ENCODE measurements at places on chromosomes 2 and 18.

GRCh38 chr2:71927757-71928715, 219.6 kb downstream of the CYP26B1 start:
- peak; percentile 7 for DNase-seq

DNA sequence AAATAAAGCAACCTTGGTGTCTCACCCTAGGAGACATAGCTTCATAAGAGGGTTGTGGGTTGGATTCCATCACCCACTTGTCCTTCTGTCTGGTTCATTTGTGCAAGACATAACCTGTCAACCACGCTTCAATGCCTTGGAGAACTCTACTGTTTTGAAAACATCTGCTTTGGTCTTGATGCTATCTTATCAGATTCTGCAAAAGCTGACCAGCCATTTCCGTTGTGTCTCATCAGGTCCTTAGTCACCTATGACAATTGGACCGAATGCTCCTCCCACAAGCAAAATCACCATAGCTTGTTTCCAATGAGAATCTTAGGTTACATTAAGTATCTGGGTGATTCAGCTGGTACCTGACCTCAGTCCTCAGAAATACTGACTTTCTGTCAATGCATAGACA, 35.4 kb downstream of the STAT4 start:
- DNase-seq = no peak

DNA sequence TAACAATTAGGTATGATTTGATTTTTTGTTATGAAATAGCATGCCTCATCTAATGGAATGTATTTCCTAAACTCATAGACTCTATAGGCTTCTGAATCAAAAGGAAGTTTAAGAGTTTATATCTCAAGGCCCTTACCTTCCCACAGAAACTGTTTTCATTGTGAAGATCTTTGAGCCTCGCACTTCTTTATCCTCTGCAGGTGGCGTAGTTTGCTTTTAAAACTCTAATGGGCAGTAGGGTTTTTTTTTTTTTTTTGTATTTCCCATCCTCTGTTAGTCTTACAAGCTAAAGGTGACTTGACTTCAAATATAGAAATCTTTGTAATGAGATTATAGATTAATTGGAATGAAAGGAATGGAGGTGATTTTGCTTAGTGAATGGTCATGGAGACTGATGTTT, 28.3 kb downstream of the DYNC2LI1 start:
- no peak for DNase-seq

GRCh38 chr18:62388855-62389760, 64.0 kb downstream of the TNFRSF11A start:
- no peak for DNase-seq

DNA sequence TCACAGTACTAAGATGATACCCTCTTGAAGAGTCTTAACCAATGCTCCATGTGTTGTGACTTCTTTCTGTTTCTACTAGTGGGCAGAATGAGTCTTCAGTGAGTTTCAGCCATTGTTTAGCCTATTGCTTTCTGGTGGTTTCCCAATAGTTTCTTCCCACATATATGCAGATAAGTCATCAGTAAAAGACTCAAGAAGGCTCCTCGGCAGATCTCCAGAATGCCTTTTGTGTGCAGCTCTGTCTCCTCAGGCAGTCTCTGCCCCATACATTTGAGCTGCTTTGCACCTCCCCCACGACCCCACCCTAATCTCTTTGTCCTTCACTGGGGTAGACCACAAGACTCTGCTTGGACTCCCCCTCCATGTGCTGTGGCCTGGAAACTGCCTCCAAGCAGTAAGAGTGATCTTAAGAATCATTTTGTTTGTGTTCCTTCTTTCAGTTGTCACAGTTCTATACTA, 71.6 kb upstream of the CHRNA1 start:
- peak; percentile 14 for DNase-seq

GRCh38 chr2:42762823-42763804, 821 bp downstream of the OXER1 start:
- no peak for DNase-seq

- no peak for DNase-seq
These were observed 209.1 kb downstream of the RAD51AP2 start for GRCh38 chr2:17309181-17309580.

DNA sequence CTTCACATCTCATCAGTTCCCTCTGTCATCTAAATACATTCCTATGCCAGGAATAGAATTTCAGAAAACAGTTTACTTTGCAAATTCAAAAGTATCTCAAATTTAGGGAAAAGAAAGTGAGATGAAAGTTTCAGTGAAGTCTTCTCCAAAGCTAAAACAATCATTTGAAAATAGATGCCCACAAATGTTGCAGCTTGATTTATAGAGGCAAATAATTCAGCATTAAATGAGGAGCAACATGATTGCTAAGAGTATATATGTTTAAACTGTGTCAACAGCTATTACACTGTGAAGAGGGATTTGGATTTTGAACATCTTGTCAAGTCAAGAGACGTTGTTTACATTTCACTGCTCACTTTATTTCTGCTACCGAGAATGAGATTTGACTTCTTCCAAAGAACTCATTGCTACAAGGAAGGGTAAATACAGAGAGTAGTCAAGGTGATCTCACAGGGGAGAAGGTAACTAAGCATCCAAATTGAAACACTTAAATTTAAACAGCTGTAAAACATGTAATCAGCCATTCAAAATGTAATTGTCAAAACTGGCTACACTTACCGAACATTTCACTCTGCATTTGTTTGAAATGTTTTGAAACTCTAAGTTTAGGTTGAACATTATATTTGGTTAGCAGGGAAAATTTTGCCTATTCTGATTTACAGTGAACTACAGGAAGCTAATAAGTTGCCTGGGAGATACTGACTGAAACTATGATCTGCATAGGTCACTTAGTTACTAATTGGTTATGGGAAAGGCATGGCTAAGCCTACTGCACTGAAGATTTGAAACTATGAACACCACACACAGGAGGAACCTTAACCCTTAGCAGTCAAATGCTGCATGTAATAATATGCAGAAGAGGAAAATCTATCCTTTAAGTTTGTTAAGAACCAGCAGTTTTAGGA, 33.2 kb upstream of the GALNT3 start:
- DNase-seq = no peak

GRCh38 chr2:64987001-64987955, 1.9 kb upstream of the SLC1A4 start:
- peak; percentile 58 for DNase-seq

DNA sequence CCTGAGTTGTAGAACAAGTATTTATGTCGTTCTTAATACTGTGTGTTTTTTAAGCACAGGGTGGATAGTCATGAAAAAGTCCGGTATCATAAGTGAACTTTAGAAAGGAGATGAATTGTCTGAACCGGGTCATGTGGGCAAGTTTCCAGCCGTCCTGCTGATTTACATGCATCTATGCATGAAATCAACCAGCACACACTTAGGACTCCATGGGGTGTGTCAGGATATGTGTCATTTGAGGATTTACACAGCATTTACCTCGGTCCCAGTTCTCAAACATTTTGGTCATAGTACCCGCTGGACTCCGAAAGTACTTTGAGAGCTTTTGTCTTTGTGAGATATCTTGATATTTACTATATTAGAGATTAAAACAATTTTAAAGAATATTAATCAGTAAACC, 47.5 kb upstream of the TWSG1 start:
- no peak for DNase-seq

- no peak for DNase-seq
These were observed 239.2 kb upstream of the DOK6 start for GRCh38 chr18:69161383-69162028.

GRCh38 chr18:50143886-50144285, 51.1 kb downstream of the MYO5B start:
- no peak for DNase-seq

DNA sequence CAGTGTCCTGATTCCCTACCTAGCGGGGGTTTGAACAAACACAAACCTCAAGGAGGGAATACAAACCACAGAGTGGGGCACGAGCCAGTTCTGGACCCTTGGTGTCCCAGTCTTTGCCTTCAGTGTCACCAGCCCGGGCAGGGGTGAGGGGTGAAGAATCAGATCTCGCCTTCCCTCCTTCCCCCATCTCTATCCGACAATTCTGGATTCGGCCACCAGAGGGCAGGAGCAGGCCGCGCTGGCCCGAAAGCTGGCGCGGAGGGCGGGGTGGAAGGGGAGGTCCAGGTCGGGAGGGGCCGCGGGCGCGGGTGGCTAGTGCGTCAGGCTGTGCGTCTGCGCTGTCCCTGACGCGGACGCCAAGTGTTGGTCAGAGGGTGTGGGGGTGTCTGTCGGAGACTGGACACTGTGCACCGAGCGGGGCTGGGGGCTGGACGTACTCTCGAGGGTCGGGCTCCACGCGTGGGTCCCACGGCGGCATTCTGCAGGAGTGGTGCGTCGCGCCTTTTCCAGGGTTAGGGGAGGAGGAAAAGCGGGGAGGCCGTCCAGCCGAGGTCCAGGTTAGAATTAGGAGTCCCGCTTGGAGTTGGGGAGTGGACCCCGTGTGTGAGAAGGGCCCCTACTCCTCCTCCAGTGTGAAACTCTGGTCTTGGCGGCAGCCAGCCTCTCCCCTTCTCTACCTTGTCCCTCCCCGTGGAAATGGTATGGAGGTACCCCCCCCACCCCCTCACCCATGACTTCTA, 2.9 kb upstream of the CRYBA2 start:
- DNase-seq = peak; percentile 88

GRCh38 chr18:44033144-44033701, 647.5 kb upstream of the SETBP1 start:
- no peak for DNase-seq

- no peak for DNase-seq
These were observed 13.5 kb upstream of the IGFBP2 start for GRCh38 chr2:216619411-216620393.

DNA sequence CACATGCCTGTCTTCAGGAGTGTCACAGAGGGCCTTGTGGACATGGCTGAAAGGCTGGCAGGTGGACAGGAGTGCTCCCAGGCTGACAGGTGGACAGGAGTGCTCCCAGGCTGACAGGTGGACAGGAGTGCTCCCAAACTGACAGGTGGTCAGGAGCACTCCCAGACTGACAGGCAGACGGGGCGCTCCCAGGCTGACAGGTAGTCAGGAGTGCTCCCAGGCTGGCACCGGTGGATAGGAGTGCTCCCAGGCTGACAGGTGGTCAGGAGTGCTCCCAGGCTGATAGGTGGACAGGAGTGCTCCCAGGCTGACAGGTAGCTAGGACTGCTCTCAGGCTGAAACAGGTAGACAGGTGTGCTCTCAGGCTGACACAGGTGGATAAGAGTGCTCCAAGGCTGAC, 16.6 kb downstream of the ANO7 start:
- DNase-seq = no peak

- DNase-seq = no peak
These were observed 367.0 kb downstream of the RND3 start for GRCh38 chr2:150120326-150120955.

- no peak for DNase-seq
These were observed 1.1 kb upstream of the LINC00305 start for GRCh38 chr18:64149916-64150438.

GRCh38 chr2:165871025-165871424, 77.0 kb upstream of the GALNT3 start:
- no peak for DNase-seq

DNA sequence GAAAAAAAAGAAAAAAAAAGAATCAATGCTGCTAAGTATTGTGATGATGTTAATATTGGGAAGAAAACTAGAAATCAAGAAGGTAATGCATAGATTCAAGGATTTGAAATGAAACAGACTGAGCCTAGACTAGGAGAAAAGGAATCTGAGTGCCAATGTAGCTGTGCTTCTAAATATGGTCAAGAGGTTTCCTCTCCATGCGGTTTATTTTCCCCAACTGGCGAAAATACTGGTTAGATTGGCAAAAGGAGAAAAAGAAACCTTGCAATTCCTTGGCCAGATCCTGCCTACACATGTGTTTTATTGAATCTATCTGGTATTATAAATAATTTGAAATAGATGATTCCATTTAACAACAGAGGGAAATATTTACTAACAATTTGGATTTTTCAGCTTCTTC, 5.7 kb downstream of the SCN3A start:
- no peak for DNase-seq

DNA sequence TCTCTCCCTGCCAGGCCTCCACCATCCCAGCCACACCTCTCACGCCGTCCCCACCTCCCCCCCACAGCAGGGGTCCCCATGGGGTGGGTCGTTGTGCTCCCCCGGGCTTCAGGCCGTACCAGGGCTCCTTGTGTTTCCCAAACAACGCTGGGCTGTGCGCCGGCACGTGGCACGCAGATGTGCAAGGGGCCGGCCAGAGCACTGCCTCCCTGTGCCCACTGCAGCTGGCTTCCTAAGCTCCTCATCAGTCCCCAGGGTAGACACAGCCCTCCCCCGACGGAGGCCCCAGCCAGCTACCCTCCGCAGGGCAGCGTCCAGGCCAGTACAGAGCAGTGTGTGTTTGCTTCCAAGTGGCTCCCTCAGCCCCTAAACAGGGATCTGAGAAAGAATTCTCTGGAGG, 34.0 kb downstream of the BIN1 start:
- DNase-seq = no peak

DNA sequence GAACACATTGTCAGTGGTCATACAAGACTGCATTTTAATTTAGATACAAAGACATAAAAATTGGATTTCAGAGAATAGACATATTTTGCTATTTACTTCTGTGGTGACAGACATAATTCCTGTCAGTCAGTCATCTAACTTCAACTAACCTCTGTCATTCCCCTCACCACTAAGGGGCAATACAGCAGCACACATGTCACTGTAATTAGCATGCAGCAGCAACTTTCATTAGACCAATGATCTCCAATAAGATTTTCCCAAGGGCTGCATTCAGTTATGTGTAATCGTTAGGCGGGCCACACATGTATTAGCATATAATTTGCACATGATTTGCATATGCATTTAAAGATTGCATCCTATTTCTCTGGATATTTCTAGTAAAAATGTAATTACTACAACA, 624.5 kb downstream of the NR4A2 start:
- DNase-seq = no peak

DNA sequence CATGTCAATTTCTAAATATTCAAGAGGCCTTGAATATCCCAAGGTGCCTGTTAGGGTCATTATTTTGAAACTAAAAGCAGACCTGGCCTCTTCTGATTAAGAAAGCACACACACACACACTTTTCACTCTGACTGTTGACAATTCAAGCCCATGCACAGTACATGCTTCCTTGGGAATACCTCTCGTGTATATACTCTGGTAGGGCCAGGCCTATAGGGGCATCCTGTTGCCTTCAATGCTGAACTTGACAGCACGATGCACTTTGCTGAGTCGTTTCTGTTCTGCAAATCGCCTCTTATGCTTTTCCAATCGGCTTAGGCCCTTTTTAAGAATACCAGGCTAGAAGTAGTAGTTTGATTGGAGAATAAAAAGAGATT, 40.6 kb downstream of the IWS1 start:
- no peak for DNase-seq

DNA sequence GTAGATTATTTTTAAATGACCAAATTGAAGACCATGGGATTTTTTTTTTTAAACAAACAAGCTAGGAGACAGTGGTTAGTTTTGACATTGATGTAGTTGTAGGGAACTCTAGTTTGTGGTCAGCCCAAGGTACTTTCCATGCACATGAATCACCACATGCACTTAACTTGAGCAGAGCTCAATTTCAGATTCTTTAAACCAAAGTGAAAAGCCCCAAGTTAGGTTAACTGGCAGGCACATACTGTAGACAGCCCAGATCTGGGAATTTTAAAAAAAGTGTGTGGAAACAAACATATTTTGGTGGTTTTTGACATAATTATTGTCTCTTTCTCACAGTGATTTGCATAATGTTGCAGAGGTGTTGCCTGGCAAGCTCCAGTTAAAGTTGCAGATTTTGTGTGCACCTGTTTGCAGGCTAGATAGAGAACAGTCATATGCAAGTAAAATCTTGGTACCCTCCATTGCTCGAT, 88.4 kb downstream of the BCL2L11 start:
- DNase-seq = no peak

- no peak for DNase-seq
These were observed 73.9 kb downstream of the NEDD4L start for GRCh38 chr18:58117786-58118403.

Measured in GM10248 (cell line).